ENCODE measurements at places on chromosomes 4 and X.

- DNase-seq: peak; percentile 31
These were observed 499 bp downstream of the CYP2U1 start for GRCh38 chr4:107931775-107932321.

- no peak for DNase-seq
These were observed 17.0 kb downstream of the MAB21L2 start for GRCh38 chr4:150598909-150599308.

DNA sequence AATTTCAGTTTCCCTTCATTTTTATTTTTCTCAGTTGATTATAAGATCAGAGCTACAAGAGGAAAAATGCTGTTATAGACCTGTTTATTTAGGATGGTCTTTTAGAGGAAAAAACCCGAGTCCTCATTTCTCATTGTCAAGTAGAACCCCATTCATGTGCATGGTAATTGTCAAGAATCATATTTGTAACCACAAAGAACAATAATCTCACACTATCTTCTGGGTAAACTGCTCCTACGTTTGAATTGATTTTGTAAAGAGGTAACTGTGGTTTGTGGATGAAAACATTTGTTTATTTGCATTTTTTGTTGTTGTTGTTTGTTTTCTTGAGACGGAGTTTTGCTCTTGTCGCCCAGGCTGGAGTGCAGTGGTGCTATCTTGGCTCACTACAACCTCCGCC is 23.8 kb downstream of the RAPGEF2 start:
- no peak for DNase-seq

DNA sequence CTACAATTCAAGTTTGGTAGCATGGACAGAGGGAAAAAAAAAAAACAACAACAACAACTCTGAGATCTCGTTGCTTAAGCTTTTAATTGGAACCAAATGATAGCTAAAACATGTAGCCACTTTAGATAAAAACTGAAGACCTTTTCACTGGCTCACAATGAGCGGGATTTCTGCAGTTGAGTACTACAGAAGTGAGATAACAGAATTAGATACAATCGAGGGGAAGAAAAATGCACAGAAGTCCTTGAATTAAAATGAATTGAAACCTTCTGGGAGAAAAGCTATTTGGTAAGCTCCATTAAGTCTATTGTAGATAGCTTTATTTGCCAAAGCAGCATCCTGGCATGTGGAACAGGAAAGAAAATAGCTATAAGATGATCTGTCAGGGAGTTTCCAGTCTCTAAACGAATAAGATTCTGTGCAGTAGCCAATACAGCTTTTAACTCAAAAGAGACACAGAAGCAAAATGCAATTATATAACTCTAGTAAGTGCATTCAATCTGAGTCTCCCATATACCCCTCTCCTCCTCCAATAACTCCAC is 248.5 kb downstream of the ENOX2 start:
- no peak for DNase-seq

- peak; percentile 89 for DNase-seq
These were observed at the start of gene MAP9 for GRCh38 chr4:155376387-155377268. Gene MAP9 (minus strand): TSS chr4:155376965. CDS start chr4:155375850, 1,115 bp downstream.

GRCh38 chr4:184833046-184833838 is 7.5 kb upstream of the ACSL1 start:
- DNase-seq: no peak

DNA sequence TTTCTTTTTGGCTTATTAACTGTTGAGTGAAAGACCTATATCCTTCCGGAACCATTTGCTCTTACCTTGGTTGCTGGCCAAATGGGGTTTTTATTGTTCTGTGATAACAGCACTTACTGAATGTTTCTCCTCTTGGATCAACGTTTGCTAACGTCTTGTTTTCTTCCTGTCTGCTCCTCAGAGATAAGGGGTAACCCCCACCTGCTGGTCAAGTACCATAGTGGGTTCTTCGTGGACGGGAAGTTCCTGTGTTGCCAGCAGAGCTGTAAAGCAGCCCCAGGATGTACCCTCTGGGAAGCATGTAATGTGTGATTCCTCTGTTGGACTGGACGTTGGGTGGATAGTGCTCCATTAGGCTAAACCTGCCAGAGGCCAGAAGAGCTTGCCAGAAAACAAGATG is 15.3 kb downstream of the BMX start:
- DNase-seq: no peak

DNA sequence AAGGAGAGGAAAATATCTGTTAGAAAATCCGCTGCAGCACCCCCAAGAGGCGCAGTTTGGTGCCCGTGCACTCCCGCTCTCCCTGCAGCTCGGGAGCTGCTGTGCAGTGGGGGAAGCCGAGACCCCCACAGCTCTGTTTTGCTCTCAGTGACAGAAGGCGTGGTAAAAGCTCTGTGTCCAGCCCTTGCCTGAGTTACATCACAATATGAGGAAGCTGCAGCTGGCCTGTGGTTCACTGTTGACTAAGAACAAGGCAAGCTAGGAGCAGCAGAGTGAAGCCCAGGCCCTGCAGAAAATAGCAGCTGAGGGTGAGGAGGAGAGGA is 88.5 kb upstream of the ADRA2C start:
- no peak for DNase-seq

GRCh38 chr4:113587640-113588275 is 173.8 kb downstream of the CAMK2D start:
- DNase-seq: no peak

DNA sequence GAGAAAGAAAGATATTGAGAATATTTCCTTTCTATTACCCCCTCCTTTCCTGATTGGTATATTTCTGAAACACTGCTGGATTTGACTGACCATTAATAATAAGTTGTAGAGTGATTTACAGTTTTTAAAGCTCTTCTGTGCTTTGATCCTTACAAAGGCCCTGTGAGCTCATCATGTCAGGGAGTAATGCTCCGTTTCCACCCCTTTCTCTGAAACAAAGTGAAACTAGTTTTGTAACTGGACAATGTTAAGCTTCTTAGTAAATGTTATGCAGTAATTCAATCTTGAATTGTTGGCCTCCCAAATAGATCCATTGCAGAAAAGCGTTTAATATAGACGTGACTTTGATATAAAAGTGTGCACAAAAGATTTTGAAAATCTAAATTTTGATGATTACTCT is 190.1 kb upstream of the GNPDA2 start:
- no peak for DNase-seq

DNA sequence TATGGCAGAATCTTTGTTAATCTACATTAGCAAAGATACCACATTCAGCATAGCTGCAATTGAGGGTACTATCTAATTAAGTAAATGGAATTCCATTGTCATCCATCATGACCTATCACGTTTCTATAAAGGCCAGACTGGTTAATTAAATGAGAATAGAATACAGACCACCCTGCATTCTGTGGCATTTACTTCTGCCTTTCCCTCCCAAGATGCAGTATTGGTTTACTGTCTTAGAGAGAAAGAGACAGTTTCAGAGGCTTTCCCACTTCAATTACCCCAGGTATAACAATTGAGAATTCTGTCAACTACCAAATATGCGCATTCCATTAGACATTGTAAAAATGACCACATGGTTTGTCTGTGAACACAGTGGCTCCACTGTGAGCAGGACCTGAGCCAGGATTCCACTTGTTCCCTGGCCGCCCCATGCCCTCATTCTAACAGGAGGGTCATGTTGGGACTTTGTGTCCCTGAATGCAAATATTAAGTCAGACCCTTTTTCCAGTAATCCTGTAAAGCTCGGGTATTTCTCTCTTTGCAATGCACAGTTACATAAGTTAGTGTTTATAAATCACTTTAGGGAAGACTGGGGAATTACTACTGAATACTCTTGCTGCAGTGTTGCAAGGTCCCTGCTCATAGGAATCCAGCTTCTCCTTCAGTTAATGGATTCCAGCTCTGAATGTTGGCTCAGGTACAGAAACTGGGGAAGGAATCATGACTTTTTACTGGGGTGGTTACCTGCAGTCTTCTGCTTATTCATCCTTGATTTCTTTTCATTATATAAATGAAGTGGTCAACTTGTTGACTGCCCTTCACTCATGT is 261.0 kb downstream of the PDGFC start:
- no peak for DNase-seq

- no peak for DNase-seq
These were observed 20.8 kb downstream of the ENPP6 start for GRCh38 chr4:184196730-184197385.

- no peak for DNase-seq
These were observed 638.7 kb downstream of the FSTL5 start for GRCh38 chr4:161525121-161525520.

DNA sequence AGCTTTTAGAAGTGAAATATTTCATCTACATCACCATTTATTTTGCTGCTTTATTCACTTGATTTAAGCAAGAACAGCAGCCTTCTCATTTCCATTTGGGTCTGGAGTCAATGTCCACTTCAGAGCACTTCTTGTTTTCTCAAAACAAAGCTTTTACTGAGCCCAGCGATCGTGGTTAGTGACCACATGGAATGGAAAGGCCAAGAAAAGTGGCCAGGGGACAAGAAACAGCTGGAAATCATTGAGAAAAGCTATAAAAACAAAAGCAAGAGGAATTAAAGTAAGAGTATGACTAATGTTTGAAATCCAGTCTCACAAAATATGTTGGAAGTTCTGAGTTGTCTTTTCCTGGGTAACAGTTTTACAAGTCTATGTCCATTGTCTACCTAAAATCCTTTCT is 328.4 kb upstream of the INTU start:
- no peak for DNase-seq

Measured in activated naive CD8-positive, alpha-beta T cell treated with anti-CD3 and anti-CD28 coated beads, Interleukin-2, amount 50 U/mL, for 24 hours (primary cell).